ENCODE measurements at places on chromosomes 16 and 17.

DNA sequence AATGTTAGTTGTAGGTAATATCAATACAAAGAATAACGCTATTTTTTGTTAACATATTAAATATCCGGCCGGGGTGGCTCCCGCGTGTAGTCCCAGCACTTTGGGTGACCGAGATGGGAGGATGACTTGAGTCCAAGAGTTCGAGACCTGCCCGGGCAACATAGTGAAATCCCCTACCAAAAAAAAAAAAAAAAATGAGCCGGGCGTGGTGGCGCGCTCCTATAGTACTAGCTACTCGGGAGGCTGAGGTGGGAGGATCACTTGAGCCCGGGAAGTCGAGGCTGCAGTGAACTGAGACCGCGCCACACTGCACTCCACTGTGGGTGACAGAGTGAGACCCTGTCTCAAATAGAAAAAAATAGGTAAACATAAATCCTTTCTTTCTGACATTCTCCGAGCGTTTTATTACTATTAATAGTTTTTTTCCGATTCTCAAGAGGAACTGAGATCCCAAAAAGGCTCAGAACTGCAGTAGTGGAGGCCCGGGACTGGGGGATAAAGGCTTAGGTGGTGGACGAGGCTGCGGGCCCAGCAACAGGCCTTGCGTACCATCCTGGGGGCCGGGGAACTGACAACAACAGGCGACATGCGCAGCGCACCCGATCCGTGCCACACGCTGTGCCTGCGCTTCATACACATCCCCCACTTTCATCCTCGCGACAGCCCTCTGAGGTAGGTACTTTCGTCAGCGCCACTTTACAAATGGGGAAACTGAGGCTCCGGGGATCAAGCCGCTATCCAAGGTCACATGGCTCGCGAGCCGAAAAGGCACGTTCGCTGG lies 919 bp downstream of the N4BP1 start:
- DNase-seq, result peak; percentile 64

DNA sequence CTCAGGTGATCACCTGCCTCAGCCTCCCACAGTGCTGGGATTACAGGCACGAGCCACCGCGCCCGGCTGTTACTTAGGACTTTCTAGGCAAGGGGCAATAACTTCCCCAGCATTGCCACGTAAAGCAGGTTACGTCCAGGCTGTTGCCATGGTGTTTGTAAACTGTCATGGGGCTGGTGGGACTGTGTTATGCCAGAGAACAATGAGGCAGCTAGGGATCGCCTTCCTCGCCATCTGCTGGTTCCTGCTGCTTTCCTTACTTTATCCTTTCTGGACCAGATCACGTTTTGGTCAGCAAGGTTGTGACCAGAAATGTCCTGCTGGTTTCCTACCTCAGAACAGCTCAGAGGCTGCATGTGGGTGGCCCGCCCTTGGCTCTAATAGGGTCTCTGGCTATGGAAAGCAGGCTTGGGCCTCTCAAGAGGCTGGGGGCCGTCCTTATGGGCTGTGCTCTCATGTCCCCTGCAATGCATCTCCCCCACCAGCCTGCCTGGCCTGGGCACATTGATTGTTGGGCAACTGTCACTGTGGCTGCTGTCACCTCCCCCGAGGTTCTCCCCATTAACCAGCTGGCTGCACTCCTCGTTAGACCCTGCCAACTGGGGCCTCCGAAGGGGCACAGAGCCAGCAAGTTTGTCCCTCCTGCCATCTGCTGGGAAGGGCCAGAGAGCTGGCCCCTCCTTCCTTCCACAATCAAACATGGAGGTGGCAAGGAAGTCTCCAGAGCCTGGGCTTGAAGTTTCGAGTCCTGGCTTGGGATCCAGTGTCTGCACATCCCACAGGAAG lies 28.2 kb upstream of the ZC3H18 start:
- DNase-seq, result peak; percentile 43

DNA sequence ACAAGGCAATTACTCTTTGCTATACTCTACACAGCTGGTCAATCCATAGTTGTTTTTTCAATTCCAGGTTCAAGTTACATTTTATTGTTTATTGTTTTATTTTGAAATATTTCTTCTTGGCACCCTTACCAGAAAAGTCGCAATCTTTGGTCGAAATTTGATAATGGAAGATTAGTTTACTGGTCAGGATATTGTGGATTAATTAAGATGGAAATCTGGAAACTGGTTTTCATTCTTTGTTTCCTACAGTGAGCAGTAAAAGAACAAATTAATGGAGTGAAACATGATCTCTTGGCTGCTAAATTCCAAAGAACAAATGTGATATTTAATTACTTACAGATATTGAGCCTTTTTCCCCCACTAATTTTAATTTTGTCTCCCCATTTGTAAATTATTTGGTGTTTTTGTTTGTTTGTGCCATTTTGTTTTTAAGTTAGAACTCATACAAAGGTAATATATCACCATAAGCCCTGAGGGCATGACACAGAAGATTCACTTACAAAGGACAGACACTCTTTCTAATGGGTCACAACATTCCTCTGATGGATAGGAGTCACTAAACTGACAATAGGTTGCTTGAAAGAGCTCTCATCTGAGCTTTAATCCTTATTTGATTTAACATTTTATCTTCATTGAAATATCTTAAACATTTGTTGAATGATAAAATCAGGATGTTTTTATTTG lies 700.2 kb downstream of the KCNJ2 start:
- peak; percentile 7 for DNase-seq

GRCh38 chr17:67578142-67578457 lies 139.6 kb upstream of the NOL11 start:
- DNase-seq, result no peak

- no peak for DNase-seq
These were observed 495.1 kb downstream of the CDH11 start for GRCh38 chr16:64626776-64627175.

DNA sequence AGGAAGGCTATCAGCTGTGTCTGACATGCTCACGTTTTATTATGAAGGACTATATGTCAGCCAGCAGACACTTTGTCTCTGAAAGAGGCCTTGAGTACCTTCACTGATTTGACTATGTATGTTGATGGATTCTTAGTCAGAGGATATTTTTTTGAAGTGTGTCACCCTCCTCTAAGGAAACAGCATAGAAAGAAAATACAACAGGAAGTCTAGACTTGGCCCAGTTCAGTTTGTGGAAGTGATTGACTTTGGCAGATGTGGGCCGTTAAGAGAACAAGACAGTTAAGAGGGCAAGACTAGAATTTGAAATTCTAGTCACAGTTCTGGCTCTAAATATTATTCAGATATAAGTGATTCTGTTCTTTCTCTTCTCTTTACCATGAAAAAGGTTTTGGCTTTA lies 471.5 kb downstream of the CDH8 start:
- DNase-seq, result no peak

DNA sequence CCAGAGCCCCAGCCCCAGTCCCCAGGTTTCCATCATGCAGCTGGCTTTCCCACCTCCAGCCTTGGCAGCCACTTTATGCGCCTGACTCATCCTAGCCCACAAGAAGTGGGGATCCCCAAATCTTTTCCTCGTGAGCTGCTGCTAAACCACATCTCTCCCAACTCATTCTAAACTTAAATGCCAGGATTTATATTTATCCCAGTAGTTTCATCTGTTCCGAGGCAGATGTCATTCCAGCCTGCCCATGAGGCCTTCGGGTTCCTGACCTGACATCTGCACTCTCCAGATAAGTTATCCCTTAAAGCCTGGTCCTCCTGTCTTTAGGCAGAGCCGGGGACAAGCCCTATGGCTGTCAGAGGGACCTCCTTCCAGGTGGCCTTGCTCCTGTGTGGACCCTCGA lies 16.6 kb downstream of the PLXDC1 start:
- DNase-seq, result no peak

GRCh38 chr17:64173646-64174045 lies 43.7 kb upstream of the ERN1 start:
- no peak for DNase-seq

DNA sequence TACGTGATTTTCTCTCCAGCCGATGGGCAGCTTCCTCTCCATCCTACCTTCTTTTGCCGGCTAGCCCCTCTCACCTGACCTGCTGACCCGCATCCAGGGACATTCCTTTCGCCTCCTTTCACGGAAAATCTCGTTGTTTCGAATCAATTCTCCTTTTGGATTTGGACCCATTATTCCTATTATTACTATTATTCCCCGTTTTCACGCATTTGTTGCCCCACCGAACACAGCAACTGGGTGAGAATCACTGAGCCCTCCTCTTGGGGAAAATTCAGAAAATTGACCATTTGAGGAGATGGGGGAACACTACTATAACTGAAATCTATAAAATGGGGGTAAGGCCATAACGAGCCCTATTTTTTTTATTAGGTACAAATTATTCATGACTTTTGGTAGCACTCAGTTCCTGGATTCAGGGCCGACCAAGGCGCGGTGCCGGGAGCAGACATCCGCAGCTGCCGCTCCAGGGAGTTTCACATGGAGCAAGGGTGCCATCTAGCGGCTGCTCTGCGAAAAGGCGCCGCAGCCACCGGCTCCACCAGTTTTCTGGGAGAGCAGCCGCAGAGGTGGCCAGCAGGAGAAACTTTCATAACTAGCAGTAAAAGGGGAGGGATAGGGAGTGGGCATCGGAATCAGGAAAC lies 3.3 kb upstream of the HOXB8 start:
- peak; percentile 94 for DNase-seq

DNA sequence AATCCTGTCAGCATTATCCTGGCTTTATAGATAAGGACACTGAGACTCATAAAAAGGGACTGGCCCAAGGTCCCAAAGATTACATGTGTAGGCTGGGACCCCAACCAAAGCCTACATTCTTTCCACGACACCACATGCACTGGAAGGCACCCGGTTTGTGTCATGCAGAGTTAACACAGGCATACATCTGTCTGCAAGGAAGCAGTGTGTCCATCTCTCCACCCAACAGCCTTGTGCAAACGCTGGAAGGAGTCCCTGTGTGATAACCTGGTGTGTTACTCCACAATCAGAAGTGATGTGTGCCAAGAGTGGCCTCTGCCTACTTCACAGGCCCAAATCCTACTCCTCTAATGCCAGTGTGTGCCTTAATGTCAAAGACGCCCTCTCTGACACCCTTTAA lies 139.8 kb downstream of the PARN start:
- no peak for DNase-seq

- DNase-seq, result no peak
These were observed 138.6 kb upstream of the WSCD1 start for GRCh38 chr17:5931616-5932015.

All from retina (tissue), 1 donor.